ENCODE measurements at places on chromosomes 5 and 9. TPM values are rescaled to one million over a fixed set of nuclear protein-coding genes. Genes with fewer than 3 reads are reported as not detected.

DNA sequence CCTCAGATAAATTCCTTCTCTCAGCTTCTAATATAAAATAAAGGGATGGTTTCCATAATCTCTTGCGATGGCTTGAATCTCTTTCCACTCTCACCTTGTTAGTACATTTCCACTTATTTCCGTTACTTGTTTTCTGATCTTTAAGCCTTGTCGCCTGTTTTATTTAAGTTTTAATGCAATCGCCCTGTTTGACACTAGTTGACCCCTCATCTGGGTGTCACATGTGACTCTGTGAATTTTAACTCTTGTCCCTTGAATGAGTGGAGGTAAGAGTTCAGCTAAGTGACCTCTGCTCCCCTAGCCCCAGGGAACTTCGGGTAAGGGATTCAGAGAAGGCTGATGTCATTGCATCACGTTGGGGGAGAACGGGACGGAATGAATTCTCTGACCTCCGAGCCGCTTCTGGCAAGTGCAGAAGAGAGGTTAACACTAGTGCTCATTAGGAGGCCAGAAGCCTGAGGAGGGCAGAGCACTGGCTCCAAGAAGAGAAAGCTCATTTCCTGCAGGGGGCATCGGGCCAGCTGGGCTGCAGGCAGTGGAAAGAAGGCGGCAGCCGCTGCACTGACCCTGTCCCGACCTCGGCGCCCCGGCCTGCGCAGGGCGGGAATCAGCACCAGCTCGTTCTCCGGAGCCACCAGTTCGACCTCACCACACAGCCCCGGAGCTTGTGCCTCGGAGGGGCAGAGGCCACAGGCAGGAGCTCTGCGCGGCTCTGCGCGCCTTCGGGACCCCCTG, 569 bp downstream of the HINT2 start:
- DNase-seq: peak; percentile 67

DNA sequence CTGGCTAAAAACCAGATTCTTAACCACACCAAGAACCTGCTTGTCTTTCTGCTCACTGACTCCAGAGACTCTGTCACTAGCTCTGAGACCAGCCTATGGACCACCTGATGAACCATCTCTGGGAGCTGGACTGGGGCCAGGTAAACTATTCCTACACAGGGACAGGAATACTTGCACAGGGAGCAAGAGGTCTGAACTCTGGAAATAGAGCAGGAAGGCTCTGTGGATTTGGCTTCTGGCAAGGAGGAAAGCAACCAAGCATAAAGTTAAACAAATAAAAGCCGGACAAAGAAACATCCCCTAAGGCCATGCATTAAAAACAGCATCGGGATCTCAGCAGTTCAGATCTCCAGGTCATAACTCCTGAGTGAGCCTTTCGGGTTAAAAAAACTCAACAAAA, 5.6 kb upstream of the SPARC start:
- DNase-seq: peak; percentile 37

- DNase-seq: no peak
Measured at GRCh38 chr9:130140706-130141105, 31.5 kb upstream of the NCS1 start.

DNA sequence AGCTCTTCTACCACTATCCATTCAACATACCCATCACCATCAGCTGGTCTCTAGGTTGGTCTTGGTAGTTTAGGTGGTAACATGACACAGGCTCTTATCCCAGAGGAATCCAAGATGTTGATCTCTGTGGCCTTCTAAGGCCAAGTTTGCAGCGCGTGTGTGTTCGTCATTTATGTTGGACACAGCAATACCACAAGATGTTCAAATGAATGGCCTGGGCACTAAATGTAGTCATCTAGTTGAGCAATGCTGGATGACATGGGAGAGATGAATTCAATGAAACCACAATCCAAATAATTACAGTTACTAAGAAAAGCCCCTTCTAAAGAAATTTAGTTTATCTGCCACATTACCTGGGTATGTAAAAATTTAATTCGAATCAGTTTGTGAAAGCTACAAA, 292.4 kb downstream of the MRPS30 start:
- no peak for DNase-seq

GRCh38 chr9:14014218-14014617, 299.7 kb downstream of the NFIB start:
- no peak for DNase-seq

- peak; percentile 8 for DNase-seq
Measured at GRCh38 chr5:80254767-80255430, 949 bp downstream of the SERINC5 start.

Gene TXNDC8
- total RNA-seq: not detected

Gene F12
- total RNA-seq: 6.5 TPM

Gene CNTLN
- total RNA-seq: 17.3 TPM

Gene ZNF483
- total RNA-seq: 16.9 TPM

Gene IFNA13
- total RNA-seq: not detected

Gene PCDHGB2
- total RNA-seq: 8.9 TPM
